ENCODE measurements at places on chromosomes 4 and X. TPM values are rescaled to one million over a fixed set of nuclear protein-coding genes. Genes with fewer than 3 reads are reported as not detected.

FAM9C gene
- not detected for total RNA-seq

CYSLTR1 gene
- total RNA-seq: 17.2 TPM

TIMM17B gene
- 72.0 TPM for total RNA-seq

ARHGAP24 gene
- total RNA-seq: not detected

DNA sequence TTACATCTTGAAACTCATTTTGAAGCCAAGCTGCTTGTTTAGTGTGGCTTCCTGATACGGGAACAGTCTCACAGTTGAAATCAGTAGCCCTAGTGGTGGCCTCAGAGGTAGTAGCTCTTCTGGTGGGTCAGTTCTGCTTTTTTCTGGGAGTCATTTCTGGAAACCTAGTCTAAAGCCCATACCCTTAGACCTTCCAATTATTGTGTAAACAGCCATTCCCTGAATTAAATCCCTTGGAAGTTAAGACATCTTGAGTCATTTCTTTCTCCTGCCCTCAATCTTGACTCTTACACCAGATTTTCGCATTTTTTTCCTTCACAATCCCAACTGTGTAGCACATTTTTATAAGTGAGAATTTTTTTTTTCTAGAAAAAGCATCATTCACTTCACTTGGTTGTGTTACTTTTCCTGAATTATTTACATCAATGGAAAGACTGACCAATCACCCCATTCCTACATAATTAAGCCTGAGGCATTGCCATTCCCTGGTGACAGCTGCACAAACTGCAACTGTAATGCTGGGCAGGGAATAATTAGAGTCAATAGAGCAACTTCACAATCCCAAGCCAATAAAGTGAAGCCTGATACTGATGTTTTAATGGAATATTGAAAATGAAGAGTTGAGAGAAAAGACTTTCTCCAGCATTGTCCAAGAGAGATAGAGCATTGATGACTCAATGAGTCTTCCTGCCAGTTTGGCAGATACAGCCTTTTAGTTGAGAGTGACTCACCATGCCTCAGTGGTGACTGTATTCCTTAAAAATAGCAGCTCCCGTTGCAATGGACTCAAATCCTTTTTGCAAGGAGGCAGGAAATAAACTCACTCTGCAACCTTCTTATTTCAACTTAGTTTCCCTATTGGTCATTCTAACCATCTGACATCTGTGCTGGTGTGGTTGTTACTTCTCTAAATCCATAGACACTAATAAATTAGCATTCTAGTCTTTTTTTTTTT, 13.0 kb upstream of the SEPSECS start:
- DNase-seq: peak; percentile 37

DNA sequence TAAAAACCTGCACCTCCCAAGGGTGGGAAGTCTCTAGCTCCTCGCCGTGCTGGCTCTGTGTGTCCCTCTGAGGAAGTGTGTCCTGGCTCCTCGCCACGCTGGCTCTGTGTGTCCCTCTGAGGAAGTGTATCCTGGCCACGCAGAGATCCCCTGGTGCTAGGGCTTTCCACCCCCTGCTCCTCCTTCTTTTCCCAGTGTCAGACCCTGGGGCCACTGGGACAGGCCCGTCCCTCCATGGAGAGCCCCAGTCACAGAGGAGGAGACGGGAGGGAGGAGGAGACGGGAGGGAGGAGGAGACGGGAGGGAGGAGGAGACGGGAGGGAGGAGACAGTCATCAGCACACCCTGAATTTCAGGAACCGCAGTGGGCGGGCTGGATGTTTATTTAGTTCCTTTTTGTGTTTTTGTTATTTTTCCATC, 53.8 kb upstream of the HGFAC start:
- DNase-seq: no peak

DNA sequence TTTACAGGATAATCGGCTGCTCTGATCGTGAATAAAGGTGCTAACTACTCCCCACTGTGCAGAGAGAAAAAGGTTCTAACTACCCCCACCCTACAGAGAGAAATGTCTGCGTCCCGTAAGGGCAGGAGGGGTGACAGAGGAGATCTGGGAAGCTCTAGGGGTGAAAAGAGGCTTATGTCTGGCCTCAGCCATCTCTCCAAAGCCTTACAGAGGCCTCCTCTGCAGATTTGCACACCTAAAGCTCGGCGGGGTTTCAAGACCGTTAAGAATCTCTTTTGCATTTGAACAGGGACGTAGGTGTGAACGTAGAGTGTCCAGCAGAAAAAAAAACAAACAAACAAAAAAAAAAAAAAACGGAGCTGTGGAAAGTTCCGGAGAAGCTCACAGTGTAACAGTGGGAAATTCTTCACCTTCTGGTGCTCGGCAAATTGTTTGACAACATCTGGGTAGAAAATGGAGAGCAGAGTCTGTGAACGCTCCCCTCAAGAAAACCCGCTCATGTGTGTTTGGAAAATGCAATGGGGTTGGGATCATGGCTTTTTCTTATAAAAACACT, 161.0 kb downstream of the SHOX start:
- peak; percentile 33 for DNase-seq

Data from activated CD4-positive, alpha-beta T cell treated with anti-CD3 and anti-CD28 coated beads, Interleukin-2, amount 10 ng/mL, durations not matched to agents 24 days and 14 days (primary cell).